ENCODE measurements at places on chromosomes 2 and 18.

DNA sequence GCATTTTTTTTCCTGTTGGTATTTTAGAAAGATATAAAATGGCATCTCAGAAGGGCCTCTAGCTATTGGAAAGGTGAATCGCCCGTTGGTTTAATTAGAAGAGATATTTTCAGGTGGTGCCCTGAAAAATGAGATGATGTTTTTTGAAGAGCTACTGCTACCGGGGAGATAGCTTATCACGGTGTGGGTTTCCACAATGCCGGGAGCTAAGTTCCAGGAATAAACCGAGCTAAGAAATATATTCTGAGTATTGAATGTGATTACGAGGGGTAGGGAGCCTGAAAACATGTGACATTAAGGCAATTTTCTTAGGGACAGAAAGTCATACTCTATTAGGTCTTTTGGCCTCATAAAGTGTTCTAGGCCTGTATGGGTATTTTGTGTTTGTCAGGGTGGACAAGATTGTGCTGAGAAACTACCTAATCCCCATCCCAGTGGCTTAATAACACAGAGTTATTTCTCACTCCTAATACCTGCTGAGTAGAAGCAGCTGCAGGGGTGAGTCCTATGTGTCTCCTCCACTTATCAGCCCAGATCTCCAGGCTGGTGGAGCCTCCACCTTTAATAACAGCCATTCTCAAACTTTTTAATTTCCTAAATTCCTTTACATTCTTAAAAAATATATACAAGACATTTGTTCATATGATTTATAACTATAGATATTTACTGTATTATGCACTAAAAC is 150.2 kb downstream of the LRRTM1 start:
- no peak for DNase-seq

DNA sequence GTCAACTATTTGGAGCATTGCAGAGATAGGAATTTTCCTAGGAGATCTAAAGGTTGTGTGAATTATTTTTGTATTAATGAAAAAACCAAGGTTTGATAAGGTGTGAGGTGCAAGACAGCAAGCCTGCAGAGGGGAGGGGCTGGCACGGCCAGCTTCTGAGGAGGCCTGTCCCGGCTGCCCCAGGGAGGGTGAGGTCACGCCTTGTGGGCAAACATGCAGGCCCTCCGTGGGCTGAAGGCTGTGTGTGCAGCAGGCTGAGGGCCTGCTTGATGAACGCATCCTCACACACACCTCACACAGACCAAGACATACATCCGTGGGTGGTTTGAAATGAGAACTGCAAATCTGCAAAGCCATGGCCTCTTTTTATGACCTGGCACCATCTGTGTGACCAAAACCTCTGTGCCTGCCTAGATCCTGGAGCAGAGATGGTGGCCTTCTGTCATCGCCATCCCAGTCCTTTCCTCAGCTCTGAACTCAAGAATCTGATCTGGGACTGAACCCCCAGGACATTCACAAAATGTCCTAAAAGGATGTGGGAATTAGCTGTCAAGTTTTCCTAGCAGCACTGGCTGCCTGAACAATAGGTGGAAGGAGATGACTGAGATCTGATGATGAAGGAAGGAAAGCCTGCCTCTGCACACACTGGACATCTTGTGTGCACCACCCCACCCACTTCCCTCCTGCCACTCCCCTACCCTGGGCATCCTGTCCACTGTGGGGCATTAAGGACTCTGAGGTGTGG is 102.4 kb upstream of the MGAT4A start:
- DNase-seq = no peak

GRCh38 chr2:22788749-22789327 is 596.1 kb upstream of the KLHL29 start:
- no peak for DNase-seq

DNA sequence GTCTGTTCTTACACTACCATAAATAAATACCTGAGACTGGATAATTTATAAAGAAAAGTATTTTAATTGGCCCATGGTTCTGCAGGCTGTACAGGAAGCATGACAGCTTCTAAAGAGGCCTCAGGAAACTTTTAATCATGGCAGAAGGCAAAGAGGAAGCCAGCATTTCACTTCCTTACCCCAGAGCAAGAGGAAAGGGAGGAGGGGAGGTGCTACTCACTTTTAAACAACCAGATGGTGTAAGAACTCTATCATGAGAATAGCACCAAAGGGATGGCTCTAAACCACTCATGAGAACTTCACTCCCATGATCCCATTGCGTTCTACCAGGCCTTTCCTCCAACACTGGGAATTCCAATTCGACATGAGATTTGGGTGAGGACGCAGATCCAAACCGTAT is 344.4 kb upstream of the SLC39A10 start:
- no peak for DNase-seq

GRCh38 chr2:153403940-153404339 is 74.6 kb downstream of the RPRM start:
- DNase-seq = no peak

GRCh38 chr2:63763391-63763941 is 78.2 kb upstream of the UGP2 start:
- DNase-seq = peak; percentile 78

DNA sequence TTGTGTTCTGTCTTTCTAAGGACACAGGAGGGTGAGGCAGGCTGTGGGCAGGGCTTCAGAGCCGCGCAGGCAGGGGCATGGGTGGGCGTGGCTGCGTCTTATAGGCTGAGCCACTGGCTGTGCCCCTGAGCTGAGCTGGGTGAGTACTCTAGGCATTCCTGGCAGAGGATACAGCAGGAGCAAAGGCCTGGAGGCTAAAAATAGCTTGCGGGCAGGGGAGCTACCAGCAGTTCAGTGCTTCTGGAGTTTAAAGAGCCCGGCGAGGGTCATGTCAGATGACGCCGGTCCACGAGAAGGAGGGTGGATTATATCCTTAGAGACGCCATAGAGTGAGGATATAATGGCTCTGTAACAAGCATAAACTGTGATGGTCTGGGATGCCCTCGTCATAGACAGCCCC is 31.5 kb upstream of the PDIA6 start:
- DNase-seq = no peak

DNA sequence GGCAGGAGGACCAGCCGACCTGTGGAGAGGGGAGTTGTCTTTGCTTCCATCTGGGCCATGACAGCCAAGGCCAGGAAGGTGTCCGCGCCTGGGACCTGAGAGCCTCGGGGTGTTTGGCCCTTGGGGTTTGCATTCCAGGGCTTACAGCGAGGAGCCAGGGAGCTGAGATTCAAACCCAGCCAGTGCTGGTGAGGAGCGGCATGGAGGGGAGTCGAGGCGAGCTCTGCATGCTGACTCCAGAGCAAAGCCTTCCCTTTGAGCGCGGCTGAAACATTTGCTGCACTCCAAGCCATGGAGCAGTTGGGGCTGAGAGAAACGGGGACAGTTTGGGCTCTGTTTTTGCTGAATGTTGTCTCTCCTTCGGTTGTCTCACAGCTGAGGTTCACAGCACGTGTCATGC is 77.4 kb downstream of the TWIST2 start:
- no peak for DNase-seq

GRCh38 chr18:53126210-53126609 is 786.2 kb downstream of the DCC start:
- no peak for DNase-seq

- DNase-seq = no peak
Measured at GRCh38 chr2:84652431-84652830, 136.1 kb downstream of the DNAH6 start.

GRCh38 chr2:41933585-41934320 is 114.1 kb upstream of the PKDCC start:
- peak; percentile 70 for DNase-seq

- no peak for DNase-seq
Measured at GRCh38 chr18:5972298-5972697, 77.0 kb upstream of the TMEM200C start.

- no peak for DNase-seq
Measured at GRCh38 chr2:237058423-237058822, 27.3 kb upstream of the COPS8 start.

DNA sequence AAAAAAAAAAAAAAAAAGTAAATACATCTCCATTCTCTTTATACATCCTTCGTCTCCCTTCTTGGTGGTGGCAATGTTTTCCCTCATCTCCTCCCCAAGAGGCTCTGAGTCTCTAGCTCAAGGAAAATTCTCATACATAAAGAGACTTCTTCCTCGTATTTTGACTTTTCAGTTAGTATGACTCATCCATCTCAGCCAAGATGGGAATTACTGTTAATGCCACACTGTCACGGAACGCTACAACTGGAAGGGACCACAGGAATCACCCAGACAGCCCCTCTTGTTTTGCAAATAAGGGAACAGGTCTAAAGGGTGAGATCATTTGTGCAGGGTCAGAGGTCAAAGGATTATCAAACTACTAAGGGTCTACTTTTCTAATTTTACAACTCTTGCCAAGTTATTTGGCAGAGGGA is 19.5 kb downstream of the NFE2L2 start:
- DNase-seq = no peak

- DNase-seq = no peak
Measured at GRCh38 chr2:235934774-235935484, 233.3 kb downstream of the GBX2 start.

- no peak for DNase-seq
Measured at GRCh38 chr18:76633588-76634269, 138.7 kb upstream of the ZNF516 start.

DNA sequence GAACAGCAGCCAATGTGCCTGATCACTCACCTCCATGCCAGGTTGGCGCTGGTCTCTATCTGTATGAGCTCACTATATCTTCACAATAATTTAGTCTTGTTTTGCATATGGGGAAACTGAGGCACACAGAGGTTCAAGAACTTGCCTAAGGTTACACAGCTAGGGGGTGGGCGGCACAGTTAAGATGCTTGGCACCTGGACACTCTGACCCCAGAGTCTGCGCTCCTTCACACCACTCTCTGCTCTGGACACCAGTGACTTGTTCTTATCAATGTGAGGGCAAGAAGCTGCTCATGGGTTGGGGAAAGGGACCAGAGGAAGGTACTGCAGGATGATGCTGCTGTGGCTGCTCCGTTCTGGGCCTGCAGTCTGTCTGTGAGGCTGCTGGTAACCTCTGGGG is 27.1 kb downstream of the FBLN7 start:
- DNase-seq = peak; percentile 18

DNA sequence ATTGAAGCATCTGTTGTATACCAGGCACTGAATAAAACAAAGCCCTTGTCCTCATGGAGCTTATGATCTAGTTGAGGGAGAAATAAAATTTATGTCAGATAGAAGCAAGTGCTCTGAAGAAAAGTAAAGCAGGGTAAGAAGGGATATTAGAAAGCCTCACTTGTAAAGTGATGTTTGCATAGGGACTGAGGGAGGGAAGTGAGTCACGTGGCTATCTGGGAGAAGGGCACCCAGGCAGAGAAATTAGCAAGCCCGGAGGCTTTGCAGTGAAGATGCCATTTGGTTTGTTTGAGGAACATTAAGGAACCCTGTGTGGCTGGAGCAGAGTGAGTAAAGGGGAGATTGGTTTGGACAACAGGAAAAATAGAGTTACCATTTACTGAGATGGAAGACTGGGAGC is 52.1 kb downstream of the RBBP8 start:
- DNase-seq = no peak

DNA sequence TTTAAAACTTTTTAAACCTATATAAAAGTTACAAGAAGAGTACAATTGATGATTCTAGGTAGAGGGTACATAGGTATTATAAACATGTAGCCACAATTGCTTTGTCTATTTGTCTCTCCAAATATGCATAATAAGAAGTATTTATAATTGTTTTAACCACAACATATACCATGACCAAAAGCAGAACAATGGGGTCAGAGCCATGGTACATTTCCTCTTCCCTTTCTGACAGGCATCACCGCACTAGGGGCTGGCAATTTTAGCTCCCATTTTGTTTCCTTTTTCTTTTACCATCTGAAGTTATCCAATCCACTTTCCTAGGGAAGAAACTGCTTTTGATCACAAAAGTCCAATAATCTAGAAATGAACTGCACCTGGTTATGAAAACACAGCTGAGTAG is 49.3 kb downstream of the TMX3 start:
- no peak for DNase-seq

DNA sequence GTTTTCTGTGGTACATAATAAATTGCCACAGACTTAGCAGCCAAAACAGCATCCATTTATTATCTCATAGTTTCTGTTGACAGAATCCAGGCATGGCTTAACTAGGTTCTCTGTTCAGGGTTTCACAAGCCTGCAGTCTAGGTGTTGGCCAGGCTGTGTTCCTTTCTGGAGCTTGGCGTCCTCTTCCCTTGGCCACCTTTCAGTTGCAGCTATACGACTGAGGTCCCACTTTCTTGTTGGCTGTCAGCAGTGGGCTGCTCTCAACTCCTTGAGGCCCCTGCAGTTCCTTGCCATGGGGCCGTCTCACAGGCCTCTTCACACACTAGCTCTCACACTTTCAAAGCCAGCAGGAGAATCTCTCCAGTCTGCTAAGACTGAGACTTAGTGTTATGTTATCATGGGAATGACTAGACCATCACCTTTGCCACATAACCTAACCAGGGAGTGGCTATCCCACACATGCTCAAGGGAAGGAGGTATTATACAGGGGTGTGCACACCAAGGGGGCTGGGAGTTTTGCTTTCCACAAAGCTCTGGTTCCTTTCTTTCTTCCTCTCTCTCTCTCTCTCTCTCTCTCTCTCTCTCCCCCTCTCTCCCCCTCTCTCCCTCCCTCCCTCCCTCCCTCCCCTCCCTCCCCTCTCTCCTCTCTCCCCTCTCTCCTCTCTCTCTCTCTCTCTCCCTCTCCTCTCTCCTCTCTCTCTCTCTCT is 15.8 kb downstream of the RIOK3 start:
- DNase-seq = no peak

- peak; percentile 83 for DNase-seq
Measured at GRCh38 chr2:96148410-96149217, 3.4 kb upstream of the DUSP2 start.

DNA sequence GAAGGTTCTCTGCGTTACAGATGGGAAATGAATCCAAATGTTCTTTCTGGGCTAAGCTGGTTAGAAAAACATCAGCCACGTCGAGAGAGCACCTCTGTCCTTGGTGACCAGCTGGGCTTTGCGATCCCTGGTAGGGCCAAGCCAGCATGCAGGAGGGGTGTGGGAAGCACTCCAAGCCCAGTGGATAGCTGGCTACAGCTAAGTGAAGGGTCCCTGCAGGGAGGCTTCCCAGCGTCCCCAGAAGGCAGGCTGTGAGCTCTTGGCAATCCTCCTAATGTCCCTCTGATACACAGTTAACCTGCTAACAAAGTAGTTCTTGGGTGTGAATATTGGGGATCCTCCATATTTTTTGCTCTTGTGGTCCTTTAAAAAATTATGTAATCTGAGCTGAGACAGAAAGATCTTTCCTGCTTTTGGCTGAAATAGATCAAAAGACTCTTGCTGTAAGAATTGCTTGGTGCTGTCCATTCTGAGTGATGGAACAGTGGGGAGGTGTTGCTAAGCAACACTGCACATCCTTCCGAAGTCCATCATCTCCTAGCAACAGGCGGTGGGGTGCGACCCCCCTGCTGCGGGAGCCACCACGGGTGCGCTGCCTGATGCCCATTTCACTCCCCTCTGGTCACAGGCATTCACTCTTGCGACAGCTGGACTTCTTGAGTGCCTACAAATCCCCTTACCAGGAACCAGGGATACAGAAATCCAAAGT is 88.5 kb upstream of the UXS1 start:
- DNase-seq = no peak

- no peak for DNase-seq
Measured at GRCh38 chr2:52117299-52117698, 1085.4 kb upstream of the NRXN1 start.

- DNase-seq = no peak
Measured at GRCh38 chr2:62149708-62150107, 46.2 kb upstream of the B3GNT2 start.

GRCh38 chr2:42092084-42092996 is 44.5 kb downstream of the PKDCC start:
- DNase-seq = no peak

- no peak for DNase-seq
Measured at GRCh38 chr2:9364373-9364772, 59.0 kb downstream of the ITGB1BP1 start.

- no peak for DNase-seq
Measured at GRCh38 chr2:8794923-8795825, 42.2 kb downstream of the KIDINS220 start.

Data from ascending aorta (tissue), 2 donors.